ENCODE measurements at places on chromosomes 5 and 9.
A peak's percentile ranks its signal among the peaks of the same experiment; 100 is the strongest.

DNA sequence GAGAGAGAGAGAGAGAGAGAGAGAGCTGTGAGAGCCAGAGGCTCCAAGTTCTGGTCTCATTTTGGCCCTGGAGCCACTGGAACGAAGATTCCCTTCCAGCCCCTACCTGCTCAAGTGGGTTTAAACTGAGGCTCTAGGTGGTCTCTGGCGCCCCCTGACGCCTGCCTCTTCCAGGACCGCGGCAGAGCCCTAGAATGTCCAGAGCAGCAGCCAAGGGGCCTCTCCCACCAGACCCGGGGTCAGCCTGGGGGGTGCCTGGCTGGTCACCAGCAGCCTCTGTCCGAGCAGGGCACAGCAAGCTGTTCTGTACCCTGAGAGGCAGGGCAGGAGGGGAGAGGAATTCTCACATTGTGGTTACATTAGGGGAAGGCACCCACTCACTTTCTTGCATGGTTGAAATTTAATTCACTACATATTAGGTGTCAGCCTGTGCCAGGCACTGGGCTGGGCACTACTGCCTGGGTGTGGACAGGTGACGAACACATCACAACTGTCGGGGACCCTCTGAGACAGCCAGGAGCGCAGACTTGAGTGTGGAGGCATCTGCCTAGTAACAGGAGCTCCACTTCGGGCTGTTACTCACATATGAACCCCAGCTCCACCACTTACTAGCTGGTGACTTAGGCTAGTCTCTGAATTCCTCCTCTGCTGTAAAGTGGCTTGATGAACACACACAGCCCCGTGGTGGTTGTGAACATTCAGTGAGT, 44.5 kb downstream of the AMBP start:
- peak; percentile 26 for DNase-seq

GRCh38 chr9:124122321-124122720, 110.8 kb downstream of the LHX2 start:
- peak; percentile 47 for DNase-seq

- no peak for DNase-seq
These were observed 49.0 kb downstream of the OLFM1 start for GRCh38 chr9:135136481-135136880.

GRCh38 chr5:140966293-140967225, at the start of gene PCDHAC2:
Gene PCDHAC2, plus strand, starts transcription at chr5:140966476. Its CDS starts 291 bp downstream, at chr5:140966767.
- no peak for DNase-seq

DNA sequence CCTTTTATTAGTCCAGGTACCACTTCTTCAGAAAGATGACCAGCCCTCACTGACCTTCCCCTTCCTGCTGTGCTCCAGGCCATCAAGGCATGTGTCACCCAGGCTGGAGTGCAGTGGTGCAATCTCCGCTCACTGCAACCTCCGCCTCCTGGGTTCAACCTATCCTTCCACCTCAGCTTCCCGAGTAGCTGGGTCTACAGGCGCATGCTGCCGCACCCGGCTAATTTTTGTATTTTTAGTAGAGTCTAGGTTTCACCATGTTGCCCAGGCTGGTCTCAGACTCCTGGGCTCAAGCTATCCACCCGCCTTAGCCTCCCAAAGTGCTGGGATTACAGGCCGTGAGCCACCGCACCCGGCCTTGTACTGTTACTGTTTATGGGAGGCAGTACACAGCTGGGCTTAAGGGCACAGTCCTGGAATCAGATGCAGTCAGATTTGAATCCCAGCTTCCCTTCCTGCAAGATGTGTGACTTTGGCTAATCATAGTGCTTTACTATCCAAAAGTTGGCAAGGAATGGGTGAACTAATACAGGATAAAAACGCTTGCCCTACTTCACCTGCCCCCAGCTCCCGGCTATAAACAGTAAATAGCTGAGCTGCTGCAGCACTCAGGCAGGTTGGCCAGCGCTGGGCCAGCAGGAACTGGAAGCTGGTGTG, 483 bp upstream of the EIF4EBP3 start:
- peak; percentile 53 for DNase-seq

- no peak for DNase-seq
These were observed 114.2 kb upstream of the CACNA1B start for GRCh38 chr9:137763271-137763955.

DNA sequence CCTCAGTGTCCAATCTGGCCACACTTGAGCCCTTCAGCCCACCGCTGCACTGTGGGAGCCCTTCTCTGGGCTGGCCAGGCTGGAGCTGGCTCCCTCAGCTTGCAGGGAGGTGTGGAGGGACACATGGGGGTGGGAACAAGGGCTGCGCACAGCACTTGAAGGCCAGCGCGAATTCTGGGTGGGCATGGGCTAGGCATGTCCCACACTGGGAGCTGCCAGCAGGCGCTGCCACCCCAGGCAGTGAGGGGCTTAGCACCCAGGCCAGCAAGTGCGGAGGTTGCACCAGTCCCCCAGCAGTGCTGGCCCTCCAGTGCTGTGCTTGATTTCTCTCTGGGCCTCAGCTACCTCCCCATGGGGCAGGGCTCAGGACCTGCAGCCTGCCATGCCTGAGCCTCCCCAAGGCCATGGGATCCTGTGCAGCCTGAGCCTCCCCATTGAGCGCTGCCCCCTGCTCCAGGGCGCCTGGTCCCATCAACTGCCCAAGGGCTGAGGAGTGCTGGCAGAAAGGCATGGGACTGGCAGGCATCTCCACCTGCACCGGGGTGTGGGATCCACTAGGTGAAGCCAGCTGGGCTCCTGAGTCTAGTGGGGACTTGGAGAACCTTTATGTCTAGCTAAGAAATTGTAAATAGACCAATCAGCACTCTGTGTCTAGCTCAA, 148.2 kb downstream of the EMB start:
- no peak for DNase-seq

DNA sequence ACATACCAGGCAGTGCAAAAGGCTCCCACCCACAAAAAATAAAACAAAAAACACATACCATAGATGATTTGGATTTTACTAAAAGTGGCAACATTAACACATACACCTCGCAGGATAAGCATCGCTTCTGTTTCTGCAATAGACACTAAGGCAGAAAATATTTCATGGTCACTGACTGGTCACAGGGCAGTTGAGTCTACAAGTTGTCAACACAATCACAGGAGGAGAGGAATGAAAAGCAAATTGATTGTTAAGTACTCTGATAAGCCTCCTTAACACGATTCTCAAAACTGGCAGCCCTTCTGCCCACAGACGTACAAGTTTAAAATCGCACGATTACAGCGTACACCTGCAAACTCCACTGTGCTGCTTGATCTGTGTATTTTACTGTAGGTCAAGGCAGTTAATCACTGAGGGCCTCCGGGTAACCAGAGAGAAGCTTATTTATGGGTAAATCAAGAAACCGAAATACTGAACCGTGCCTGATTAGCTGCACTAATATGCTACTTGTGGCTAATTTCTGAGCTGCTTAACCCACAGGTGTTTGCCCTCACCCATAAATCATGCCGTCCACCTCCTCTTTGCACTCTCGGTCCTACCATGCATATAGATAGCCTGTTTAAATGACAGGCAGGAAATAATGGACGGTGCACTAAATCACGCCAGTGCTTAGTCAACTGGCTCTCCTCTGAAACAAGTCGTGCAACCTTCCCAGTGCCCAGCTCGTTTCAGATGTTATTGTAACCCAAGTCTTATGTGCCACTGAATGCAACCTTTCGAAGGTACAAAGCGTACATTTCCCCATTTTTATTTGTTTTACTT, 659.4 kb upstream of the ADAMTS16 start:
- no peak for DNase-seq

GRCh38 chr5:10712574-10713366, 48.3 kb downstream of the DAP start:
- no peak for DNase-seq

DNA sequence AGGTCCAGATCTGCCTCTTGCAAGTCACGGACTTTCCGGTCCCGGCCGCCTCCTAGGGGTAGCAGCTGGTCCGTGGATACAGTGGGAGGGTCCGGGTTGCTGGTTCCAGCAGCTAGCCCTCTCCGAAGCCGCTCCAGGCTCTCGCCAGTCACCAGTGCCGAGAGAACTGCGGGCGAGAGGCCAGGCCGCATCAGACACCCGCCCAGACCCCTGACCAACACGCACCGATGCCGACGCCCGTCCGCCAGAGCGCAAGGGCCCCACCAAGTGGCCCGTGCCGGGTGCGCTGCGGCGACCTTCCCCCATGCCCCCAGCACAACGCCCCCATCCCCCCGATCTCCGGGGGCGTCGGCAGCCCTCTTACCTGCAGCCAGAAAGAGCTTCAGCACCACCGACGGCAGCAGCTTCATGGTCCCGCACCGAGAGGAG, 470 bp downstream of the HBEGF start:
- DNase-seq: peak; percentile 79

DNA sequence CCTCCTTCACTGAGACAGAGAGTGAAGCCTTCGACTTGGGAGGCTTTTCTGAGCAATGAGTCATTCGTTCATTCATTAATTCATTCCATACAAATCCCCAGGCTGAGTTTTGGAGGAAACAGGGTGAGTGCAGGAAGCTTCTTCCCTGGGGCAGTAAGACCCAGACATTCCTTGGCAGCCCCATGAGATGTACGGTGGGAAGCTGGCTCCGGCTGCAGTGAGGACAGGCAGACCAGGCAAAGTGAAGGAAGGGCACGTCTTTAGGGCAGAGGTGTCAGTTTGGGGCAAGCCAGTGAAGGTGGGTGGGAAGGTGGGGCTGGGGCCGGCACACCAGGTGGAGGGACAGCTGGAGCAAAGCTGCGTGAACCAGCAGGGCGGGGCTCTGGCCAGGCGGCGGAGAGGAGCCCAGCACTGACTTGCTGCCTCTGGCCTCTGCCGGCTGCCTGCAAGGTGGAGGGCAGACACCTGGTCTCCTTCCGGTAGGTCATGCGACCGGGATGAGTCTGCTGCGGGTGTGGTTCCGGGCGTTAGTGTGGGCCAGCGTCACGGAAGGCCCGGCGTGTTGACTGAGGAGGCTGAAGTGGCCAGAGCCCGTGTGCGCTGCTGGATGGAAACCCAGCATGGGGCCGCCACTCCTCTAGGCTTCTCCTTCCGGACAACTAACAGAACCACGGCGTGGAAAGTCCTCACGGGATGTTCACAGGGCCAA, 16.6 kb downstream of the OLFM1 start:
- no peak for DNase-seq

DNA sequence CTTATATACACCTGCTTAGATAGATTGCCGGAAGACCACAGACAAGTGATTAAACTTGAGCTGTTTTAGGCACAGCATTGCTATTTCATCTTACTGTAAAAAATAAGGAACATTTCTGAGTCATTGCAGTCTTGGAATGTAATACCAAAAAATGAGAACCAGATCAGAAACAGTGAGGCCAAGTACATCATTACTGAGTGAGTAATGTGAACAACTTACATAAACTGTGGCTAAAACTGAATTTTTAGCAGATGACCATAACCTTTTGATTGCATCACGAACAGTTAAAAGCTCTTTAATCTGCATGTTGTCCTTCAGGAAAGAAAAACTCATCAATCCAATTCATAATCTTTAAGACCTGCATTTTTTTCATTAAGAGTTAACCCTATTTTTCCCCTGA, 157.1 kb upstream of the FGF10 start:
- DNase-seq: no peak

GRCh38 chr5:7415123-7415522, 19.2 kb downstream of the ADCY2 start:
- no peak for DNase-seq

- DNase-seq: no peak
These were observed 45.4 kb upstream of the ELL2 start for GRCh38 chr5:96007051-96007450.

- DNase-seq: peak; percentile 20
These were observed 212.5 kb downstream of the DEPDC1B start for GRCh38 chr5:60487476-60487875.

DNA sequence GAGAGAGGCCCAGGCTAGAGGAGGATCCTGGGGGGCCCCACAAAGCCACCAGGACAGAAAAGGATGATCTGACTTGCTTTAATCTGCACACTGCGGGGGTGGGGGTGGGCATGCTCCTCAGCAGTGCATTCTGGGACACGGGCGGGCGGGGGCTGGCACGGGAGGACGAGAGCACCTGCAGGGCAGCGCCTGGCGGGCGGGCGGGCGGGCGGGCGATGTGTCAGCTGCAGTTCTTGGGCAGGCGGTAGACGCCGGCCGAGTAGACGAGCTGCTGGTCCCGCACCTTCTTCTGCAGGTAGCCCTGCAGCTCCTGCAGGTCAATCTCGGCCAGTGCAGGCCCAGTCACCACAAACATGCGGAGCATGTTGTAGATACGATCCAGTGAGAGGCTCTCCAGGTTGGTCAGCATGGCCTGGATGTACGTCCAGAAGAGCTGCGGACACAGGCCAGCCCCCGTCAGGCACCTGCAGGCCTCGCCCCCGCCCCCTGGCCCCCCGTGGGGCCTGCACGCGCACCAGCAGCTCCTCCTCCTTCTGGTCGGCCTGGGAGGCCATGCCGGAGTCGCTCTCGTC, 3.0 kb upstream of the TMEM210 start:
- no peak for DNase-seq

GRCh38 chr9:6759185-6759977, 1.6 kb downstream of the KDM4C start:
- DNase-seq: peak; percentile 92

GRCh38 chr9:130701059-130702022, 7.8 kb downstream of the EXOSC2 start:
- DNase-seq: peak; percentile 78

- no peak for DNase-seq
These were observed 42.1 kb downstream of the TMOD1 start for GRCh38 chr9:97543561-97543960.

DNA sequence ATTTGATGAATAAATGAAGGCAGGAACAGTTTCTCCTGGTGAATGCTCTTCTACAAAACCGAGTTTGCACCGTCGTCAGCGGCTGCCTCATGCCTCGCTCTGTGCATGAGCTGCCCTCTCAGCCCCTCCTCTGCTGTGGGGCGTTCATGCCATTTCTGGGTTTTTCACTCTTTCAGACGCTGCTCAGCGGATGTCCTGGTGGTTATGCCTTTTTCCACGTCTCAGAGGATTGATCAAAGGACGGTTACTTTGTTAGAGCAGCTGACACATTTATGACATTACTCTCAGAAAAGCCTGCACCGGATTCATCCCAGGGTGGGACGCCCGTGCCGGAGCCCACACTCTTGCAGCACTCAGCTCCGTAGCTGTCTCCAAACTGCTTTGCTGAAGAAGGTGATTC, 195.9 kb upstream of the PPP1R26 start:
- no peak for DNase-seq

DNA sequence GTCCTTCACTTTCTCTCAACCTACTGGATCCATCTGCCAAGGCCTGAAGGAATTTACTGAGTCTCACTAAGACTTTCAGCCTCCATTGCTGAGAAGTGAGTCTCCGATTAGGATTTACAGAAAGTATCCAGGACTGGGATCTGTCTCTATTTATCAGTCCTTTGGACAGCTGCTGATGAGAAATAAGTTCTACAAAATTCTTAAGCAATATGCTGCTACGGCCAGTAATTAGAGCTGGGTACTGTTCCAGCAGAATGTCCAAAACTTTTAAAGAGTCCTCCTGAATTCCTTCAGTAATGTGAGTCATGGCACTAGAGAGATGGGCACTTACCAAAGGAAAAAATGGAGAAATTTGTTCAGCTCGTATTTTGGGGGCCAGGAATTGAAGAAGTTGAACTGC, 5.9 kb downstream of the TEX10 start:
- no peak for DNase-seq

Data from ELR (cell line).